Astrocyte of the cerebellum (primary cell): ENCODE measurements at places on chromosomes 1 and 21.
A peak's percentile ranks its signal among the peaks of the same experiment; 100 is the strongest.

DNA sequence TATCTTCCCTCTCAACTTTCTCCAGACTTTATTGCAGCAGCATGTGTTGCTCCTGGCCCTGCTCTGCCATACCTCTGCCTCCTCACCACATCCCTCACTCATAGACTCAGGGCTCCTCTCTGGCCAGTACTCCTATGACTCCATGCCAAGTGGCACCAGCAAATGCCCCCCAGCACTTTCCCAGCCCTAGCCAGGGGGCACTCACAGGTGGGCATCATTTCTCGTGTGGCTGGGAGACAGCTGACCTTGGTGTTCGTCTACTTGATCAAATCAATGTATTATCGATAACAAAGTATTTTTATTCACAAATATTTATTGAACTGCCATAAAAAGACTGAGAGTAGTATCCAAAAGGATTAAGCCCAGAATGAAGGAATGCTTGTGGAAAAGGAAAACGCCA, 418.2 kb downstream of the FAM72C start:
- no peak for DNase-seq

DNA sequence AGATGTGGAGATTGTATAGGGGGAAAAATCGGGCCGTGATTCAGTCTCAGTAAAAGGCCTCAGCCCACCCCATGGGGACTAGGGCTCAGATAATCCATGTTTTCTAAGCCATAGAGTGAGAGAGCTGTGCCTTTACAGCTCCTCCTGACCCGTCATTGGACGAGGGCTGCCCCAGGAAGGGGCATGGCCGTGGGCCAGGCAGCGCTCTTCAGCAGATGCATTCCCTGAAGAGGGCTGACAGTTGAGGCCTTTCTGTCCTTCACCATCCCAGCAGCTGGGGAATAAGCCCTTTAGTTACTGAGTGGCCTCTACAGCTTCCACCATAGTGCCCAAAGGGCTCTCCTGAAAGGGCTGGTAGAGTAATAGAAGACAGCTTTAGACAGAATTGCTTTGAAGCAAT, 57.2 kb downstream of the ST3GAL3 start:
- no peak for DNase-seq

DNA sequence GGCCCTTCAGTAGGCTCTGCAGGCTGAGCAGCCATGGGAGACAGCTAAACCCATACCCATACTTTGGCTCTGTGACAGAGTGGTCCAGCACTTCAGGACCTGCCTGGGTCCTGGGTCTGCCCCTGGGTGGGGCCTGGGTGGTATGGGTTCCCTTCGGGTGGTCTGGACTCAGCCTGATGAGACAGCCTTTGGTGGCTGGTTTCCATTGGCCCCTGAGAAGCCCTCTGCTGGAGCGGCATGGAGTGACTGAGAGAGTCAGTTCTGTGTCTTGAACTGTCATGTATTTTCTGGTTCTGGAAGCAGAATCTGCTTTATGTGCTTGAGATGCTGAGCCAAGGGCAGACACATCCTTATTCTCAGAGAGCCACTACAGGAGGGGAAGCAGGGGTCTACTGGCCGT, 31.3 kb upstream of the KCNA2 start:
- DNase-seq: no peak

DNA sequence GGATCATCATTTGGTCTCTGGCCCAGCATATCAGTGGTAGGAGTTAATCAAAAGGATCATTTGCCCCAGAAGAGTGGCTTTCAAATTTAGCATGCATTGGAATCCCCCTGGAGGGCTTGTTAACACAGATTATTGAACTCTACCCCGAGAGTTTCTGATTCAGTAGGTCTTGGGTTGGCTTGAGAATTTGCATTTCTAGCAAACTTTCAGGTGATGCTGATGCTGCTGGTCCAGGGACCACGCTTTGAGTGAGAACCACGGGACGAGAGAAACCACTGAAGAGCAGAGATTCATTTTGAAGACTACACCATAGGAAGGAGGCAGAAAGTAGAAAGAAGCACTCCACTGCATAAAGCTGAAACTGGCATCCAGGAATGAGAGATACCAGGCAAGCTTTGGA, 81.3 kb upstream of the DUSP10 start:
- DNase-seq: no peak

GRCh38 chr1:9413071-9413876, 120.6 kb downstream of the SPSB1 start:
- peak; percentile 91 for DNase-seq

- no peak for DNase-seq
Measured at GRCh38 chr1:234710936-234711724, 101.2 kb upstream of the IRF2BP2 start.

GRCh38 chr1:67898033-67898726, 64.9 kb upstream of the GNG12 start:
- DNase-seq: no peak

- no peak for DNase-seq
Measured at GRCh38 chr1:186146974-186147373, 228.1 kb downstream of the TPR start.

DNA sequence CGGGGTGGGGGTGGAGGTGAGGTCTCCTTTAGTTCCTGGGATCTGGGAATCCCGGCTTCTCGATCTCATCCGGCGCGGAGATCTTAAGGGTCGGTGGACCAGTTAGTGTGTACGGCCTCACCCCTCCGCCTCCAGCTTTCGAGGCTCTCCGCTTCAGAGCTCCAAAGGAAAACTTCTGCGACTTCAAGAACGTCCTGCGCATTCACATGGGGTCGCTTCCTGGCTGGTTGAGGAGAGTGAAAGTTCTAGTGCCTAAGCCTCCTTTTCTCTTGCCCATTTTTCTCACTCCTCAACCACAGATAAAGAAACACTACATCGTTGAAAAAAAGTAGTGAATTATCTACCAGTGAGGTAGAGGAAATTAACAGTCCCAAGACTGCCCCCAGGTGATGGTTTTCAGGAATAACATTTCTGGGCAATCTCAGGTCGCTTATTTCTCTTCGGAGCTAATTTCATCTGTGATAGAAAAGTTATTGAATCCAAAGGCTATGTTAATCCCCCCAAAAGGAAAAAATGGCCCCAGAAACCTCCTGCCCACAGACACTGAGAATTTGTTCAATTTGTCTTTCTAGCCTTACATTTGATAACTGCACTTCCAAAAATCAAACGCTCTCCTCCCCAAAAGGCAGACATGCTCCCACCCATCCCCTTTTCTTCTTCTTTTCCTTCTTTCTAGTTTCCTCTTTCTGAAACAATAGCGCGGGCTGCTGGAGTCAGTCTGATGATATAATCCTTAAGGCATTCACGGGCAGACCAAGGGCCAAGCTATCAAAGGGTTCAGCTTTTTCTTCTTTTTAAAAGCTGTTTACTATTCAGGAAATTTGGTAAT, 20.6 kb upstream of the TBX15 start:
- DNase-seq: peak; percentile 64

DNA sequence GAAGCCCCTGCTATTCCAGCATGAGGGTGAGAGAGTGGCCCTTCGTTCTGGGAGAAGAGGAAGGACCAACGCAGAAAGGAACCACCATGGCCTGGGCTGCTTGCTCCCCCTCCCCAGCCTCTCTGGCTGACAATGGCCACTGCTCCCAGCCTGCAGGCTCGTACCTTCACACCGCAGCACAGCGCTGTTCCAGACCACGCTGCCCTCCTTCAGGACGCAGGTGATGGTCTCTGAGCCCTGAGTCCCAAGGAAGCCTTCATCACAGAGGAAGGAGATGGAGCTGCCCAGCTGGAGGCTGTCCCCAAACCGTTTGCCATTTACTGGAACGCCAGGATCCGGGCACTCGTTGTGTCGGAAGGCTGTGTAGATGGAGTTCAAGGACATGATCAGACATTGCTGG, 124.9 kb upstream of the HMGB4 start:
- no peak for DNase-seq

GRCh38 chr1:158149577-158150269, 31.0 kb upstream of the CD1D start:
- DNase-seq: peak; percentile 91

DNA sequence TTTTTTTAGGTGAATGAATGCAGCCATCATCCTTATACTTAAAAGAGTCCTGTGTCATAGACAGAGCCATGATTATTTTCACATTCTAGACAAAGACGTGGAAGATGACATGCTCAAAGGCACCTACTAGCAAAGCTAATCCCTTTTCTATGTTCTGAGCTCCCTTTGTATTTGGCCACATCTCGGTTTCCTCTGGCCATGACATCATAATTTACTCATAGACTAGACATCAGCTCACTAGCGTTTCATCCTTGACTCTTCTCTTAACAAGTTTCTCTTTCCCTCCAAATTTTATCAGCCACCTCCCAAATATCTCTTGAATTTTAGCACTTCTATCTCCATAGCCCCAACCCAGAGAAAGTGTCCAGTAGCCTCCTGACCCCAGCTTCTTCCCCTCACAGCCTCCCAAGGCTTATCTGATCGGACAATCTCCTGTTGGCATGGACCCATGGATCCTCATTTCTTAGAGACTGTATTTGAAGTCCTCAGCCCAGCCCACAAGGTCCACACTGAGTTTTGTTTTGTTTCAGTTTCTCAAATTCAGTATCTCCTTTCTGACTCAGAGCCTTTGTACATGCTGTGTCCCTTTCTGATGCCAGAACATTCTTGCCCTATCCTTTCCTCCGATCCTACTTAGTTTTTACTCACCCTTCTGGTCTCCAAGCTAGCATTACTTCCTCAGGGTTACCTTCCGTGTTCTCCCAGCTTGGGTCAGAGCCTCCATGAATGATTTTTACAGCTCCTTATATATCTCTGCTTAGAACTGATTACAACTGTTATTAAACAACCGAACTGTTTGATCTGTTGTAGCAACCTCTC, 33.0 kb upstream of the EPS8L3 start:
- no peak for DNase-seq

DNA sequence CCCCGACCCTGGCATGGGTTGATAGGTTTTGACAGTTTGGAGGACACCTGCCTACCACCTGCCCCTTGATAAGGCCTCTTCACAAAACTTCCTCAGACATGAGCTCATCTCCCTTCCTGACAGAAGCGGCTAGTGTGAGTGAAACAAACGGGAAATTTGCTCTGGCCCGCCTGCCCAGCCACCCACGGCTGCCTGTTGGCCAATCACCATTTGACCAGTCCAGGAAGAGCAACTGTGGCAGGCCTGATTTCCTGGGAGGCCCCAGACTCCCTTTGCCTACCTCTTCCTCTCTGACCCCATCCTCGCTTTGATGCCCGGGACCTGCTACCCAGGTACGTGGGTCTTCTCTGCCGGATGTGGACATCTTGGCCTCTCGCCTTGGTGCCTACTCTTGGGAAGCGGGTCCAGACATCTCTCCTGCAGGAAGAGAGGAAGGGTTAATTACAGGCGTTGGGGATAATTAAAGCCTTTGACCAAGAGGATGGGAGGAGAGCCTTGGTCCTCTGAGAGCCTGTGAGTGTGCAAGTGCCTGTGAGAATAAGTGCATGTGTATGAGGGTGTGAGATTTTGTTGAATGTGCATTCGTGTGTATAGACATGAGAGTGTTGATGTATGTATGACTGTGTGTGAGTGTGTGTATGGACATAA, 1.1 kb upstream of the EPHA2 start:
- no peak for DNase-seq

- DNase-seq: no peak
Measured at GRCh38 chr1:227789084-227790033, 26.1 kb upstream of the PRSS38 start.

DNA sequence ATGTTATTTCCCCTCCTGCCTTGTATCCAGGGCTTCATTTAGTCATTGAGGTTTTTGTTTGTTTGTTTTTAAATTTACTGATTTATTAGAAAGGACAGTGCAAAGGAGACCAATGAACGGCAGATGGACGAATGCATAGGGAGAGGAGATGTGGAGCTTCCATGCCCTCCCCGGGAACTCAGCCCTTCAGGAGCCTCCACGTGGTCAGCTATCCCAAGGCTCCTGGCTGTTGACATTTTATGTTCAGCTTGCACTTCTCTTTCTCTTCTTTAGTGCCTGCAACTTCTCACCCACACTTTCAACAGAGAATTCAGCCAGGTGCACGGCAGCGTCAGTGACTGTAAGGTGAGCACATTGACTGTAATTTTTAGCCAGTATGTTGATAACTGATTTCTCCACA, 30.7 kb upstream of the PGD start:
- DNase-seq: no peak

DNA sequence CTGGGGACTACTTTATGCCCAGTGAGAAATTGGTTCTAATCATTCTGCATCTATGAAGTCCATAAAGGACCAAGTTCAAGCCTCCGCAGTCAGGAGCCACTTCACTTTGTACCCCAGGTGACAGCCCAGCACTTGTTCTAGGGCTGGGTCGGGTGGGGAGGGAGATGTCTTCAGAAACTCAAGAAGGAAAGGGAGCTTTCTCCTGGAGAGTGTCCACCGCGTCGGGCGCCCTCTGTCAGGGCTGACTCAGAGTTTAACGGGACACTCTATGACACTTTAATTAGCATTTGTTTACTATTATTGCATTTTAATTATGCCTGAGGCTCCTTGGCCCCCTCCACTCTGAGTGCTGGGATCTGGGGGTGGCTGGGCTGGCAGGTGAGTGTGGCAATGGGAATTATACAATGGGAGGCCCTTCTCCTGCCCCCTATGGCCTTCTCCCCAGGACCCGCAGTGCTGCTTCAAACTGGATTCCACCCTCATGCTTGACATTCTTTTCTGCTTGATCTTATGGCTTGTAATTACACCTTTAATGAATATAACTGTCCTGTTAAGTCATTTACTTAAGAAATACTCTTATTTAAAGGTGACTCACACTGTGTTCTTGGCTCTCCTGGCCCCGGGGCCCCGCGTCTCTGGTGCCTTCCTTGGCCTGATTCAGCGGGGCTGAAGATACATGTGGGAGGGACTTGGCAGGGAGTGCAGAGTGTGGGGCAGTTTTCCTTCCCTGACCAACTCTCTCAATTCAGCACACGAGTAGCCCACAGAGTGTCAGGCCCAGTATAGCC, 136.6 kb downstream of the PLXNA2 start:
- DNase-seq: no peak

DNA sequence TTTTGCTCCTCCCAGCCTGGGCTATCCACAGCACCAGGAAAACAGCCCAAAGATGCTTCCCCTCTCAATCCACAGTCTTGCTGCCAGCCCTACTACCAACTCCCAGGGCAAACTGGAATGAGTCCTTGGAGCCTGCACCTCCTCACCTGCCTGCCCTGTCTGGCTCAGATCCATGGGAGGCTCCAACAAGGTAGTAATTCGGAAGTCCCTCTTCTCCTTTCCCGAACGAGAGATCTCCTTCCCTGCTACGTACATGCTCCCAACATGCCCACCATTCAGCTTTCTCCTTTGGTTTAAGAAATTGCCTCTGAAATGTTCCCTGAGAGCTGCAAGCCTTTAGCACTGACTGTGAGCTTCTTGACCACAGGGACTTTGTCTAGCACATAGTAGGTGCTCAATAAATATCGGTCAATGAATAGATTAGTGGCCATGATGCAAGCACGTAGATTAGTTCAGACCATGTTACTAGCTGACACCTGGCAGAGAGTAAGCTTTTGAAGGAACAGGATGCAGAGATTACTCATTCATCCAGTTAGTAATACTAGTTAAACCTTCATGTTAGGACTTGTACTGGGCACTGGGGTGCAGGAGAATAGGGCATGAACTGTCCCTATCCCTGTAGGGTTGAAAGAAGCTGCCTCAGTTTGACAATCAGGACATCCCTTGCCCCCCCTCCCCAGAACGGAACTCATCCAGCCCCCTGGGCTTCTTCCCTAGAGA, 80.1 kb downstream of the DISP3 start:
- DNase-seq: no peak
